ENCODE measurements at places on chromosomes 4 and X.

GRCh38 chr4:81225252-81225651 lies 10.2 kb upstream of the PRKG2 start:
- no peak for DNase-seq

- no peak for DNase-seq
Observed at GRCh38 chr4:74278490-74278889, 29.8 kb upstream of the EPGN start.

DNA sequence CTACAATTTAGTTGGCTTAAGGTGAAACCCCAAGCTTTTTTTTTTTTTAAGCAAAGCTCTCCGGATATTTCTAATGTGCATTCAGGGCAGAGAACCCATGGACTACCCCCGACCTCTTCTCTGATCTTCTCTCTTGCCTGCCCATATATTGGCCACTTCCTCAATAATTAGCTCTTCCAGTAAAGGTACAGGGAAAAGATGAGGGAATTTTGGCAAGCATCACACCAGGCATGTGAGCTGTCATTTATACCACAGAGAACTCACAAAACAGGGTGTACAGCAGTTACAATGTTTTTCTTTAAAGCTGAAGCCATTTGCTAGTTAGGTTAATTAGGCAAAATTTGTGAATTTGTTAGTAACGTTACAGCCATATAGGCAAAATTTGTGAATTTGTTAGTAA lies 73.3 kb downstream of the GAB1 start:
- DNase-seq, result no peak

DNA sequence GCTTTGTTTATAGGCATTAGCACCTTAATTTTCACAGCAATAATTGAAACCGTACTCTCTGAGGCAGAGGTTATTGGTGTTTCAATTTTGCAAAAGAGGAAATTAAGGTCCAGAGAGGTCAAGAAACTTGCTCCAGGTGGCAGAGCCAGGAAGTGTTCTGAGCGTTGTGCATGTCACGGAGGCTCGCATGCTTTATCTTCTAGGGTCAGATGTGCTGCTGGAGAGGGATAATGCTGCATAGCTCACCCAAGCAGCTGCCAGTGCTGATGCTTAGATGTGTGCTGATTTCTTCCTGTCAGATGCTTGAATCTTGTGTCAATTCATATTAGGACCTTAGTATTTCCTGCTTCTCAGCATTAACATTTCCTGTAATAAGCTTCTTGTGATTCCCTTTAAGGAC lies 13.0 kb upstream of the FGF5 start:
- no peak for DNase-seq

DNA sequence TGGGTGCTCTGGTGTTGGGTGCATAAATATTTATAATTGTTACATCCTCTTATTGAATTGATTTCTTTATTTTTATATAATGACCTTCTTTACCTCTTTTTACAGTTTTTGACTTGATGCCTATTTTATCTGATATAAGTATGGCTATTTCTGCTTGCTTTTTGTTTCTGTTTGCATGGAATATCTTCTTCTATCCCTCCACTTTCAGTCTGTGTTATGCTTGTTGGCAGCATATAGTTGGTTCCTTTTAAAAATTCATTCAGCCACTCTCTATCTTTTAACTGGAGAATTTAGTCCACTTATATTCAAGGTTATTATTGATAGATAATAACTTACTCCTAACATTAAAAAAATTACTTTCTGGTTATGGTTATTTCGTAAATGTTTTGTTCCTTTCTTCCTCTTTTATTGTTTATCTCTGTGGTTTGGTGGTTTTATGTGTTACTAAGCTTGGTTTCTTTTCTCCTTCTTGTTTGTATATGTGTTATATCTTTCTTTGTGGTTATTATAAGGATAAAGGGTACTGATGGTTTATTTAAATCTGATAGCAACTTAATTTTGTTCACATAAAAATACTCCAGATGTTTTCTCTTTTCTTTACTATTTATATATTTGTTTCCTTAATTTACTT lies 69.5 kb downstream of the IL15 start:
- no peak for DNase-seq

DNA sequence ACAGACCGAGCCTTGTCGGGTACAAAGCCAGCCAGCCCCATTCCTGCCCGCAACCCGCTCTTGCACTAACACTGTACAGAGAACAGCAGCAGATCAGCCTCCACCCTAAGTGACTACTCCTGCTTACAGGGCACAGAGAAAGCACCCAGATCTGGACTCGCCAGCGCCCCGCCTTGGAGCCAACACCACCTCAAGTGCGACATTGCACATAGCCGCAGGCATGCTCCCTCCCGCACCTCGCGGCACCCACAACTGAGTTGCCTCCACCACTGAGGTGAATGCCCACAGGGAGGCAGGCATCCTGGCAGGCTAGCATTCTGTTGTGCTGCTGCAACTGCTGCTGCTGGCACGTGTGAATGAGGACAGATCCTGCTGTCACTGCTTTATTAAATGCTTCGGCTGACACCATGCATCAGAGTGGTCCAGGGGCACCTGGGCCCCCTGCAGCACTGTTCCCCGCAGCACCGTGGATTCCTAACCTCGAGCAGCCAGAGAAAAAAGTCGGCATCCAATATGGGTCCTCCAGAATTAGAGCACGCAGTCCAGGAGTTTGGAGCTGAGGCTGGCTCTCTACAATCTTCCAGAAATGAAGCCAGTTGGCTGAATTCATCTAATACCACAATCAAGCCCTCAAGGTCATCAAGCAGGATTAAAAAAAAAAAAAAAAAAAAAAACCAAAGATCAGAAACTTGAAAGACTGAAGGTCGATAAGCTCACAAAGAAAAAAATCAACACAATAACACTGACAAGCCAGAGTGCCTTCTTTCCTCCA lies 352.9 kb downstream of the GASK1B start:
- DNase-seq, result no peak

DNA sequence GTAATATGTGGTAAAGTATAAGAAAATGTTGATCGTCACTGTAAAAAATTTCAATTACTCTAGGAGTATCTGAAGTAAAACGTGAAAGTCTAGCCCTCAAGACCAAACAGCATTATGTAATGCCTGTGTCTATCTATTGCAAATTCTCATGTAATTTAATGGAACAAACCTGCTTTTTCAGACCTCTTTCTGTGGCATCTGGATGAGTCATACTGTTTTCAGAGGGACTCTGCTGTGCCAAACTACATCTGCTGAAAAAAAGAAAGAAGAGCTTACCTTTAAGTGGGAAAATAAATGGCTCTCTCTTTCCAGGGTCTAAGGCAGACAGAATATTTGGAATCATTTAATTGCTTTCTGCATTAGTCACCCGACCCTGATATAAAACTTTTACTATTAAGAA lies 89.8 kb upstream of the ARMCX2 start:
- no peak for DNase-seq

- DNase-seq, result peak; percentile 52
Observed at GRCh38 chrX:9873952-9874351, 87.7 kb downstream of the SHROOM2 start.

GRCh38 chr4:127162741-127163140 lies 470.0 kb upstream of the INTU start:
- no peak for DNase-seq

- DNase-seq, result no peak
Observed at GRCh38 chr4:85318415-85318814, 156.5 kb upstream of the ARHGAP24 start.

- DNase-seq, result no peak
Observed at GRCh38 chr4:9384126-9384525, 21.2 kb downstream of the USP17L30 start.

- no peak for DNase-seq
Observed at GRCh38 chrX:74280759-74281158, 23.2 kb upstream of the ZCCHC13 start.

DNA sequence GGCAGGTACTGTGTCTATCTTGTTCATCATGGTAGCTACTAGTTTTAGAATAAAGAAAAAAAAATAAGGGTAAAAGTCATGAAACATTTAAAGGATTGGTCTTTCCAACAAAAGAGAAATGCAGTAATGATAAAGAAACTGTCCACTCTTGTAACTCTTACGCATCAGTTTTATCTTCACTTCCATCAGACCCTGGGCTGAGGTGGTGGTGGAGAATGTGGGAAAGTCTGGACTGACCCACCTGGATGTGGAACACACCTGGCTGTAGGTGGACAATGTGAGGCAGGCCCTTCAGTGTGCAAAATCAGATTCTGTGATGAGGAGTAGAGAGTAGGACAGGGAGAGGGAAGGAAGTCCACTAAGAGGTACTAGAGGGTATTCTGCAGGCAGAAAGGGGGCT lies 128.6 kb downstream of the RASL11B start:
- DNase-seq, result no peak

DNA sequence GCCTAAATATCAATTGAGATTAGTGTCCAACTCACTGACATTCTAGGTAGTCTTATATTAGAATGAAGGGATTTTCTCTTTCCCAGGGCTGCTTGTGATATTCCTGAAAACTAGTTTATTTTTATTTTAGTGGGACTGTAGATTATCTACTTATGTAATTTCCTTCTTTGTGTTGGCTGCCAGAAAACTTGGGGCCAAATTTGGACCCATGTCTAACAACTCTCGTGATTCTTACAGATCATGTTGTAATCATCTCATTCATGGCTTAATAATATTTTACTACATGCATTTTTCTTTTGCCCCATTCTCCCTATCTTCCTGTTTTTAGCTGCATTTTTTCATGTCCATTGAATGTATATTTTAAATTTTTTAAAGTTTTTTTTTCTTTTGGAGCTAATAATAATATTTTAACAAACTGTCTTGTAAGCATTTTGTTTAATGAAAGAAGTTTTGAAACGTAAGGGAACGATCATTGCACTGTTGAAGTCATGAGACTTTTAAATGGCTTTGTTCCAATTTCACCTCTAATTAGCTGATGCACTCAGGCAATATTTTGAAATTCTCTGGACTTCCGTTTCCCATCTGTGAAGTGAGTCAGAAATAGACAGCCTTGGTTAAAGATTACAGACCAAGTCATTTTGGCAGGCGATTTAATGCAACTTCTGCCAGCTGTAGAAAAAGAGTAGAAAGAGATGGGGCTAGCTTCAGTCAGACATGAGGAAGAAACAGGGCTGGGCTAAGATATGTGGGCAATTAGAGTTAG lies 14.3 kb upstream of the TDO2 start:
- no peak for DNase-seq

DNA sequence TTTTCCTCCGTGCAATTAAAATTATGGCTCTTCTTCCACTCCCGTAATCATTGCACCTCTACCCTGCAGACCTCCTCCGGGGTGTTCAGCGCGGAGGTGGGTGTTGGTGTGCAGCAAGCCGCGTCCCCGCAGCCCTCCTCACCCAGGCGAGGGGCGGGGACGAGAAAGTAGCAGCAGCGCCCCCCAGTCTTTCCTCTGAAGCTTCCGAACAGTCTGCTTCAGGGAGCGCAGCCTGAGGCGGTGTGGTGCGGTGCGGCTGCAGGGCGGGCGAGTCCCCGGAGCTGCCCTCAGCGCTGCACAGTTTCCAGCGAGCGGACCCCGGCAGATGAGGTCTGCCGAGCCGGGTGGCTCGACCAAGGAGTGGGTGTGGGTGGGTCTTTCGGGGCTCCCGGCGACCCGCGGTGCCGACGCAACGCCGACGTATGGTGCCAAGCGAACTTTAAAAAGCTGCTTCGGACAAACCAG lies at the start of gene FRAS1:
Gene FRAS1, plus strand, starts transcription at position 189 of the 465 bp plus-strand sequence. CDS start 687 bp downstream, outside the sequence.
- peak; percentile 43 for DNase-seq

DNA sequence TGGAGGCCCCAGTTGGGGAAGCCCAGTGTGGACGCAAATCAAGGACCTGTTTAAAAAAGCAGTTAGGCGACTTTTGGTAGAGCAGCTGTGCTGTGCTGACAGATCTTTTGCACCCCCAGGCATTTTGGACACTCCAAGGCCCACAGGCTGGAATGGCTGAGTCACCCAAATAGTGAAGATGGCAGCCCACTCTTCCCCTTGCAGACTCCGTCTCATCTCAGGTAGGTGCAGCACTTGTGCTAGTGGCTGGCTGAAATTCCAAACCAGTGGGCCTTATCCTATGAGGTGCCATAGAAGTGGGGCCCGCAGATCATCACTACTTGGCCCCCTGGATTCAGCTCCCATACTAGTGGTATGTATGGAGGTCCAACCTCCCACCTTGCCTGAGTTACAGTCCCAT lies 42.8 kb downstream of the CPXCR1 start:
- no peak for DNase-seq

- DNase-seq, result no peak
Observed at GRCh38 chr4:71520850-71521249, 182.0 kb downstream of the SLC4A4 start.

GRCh38 chr4:71322425-71322824 lies 16.4 kb upstream of the SLC4A4 start:
- no peak for DNase-seq

DNA sequence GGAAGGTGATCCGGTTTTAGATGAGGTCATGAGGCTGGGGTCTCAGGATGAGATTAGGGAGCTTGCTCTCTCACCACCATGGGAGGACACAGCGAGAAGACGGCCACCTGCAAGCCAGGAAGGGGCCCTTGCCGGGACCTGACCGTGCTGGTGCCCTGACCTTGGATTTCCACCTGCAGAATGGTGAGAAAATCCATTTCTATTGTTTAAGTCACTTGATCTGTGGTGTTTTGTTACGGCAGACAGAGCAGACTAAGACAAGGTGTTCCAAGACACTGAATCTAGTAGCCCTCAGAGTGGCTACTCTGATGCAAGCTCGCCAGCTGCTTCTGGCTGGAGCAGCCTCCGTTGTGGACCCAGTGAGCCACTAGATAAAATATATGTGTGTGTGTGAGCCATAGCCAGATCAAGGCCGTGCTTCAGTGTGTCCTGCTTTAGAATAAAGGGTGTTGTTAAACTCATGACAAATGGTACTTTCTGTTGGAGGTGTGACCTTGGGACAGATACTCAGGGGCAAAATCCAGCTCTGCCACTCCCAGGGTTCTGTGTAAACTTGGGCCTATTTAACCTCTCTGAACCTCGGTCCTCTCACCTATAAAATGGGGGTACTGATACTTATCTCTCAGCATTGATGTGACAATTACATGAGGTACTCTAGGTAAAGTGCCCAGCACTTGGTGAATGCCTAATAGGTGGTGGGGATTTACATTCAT lies 67.9 kb upstream of the STX18 start:
- DNase-seq, result no peak

DNA sequence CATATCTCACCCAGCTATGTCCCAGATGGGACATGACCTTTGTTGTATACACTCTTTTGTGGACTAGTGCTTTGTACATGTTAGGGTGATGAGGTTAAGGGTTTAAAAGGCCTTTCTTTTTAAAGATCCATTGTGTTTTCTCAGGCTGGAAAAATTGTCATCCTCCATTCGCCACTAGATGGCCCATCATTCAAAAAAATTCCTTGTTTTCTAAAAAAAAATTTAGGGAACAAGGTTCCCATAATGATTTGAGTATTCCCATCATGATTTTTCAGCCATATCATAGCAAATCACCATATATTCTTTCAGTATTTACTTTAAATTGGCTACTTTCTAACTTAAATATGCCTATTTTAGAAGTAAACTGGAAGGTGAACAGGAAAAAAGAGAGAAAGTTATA lies 91.9 kb upstream of the TMEM164 start:
- no peak for DNase-seq

DNA sequence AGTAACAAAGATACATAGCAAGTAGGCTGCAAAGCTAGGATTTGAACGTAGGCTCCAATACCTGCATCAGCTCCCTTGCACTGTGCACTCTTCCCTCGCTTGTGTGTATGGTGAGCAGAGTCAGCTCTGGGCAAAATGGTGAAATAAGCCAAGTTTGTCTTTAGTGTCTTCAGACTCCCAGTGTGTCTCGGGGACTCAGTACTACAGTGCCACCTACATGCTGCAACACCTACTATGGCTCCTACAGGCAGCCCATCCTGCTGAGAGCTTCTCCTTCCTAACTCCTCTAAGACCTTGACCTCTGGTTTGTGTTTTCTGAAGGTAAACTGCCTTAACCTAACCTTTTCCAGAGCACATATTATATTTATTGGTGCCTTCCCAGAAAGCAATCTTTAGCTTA lies 42.5 kb downstream of the RTL9 start:
- DNase-seq, result no peak

GRCh38 chr4:6177587-6178197 lies 22.7 kb downstream of the JAKMIP1 start:
- DNase-seq, result peak; percentile 76
